Adrenal gland (tissue), 19 donors: ENCODE measurements at places on chromosomes 1 and 21.

DNA sequence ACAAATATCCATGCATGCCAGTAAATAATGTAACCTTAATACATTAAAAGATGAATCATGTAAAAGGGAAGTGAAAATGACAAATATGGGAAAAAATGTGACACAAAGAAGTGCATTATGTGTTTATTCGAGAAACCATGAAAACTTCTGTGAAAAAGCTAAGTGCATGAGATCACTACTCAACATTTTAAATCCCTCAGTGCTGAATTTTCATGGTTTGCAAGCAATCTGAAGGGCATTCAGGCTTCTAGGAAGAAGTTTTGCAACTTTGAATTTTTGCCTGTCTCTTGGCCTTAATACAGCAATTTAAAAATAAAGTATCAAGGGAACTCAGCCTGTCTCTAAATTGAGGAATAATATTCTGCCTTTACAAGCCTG, 78.2 kb downstream of the MAP3K7CL start:
- DNase-seq: no peak

DNA sequence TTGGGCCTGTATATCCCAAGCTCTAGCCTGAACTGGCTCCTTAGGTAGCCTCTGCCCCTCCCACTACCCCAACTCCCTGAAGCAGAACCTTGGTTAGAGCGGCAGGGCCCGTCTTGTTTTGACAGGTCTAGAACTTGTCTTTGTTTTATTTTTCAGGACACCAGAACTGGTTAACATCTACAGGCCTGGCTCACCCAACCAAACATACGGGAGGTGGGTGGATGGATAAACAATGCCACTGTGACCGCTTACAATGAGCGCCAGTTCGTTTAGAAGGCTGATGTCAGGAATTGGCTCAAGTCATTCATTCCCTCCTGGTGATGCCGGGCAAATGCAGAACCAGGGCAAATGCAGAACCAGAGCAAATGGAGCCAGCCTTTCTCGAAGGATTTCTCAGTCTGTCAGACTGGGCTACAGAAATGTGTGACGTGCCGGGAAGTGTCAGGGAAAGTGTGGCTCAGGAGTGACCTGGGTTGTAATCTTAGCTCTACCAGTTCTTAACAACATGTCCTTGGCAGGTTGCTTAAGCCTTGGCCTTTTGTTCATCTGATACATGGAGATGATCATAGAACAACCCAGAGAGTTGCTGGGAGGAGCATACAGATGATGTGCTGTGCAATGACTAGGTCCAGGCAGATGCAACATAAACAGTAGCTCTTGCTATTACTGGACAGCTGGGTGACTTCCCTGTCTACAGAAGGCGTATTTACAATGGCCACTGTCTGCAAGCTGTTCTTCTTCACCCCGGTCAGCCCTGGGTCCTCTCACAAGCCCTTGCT, 30.5 kb upstream of the BTG2 start:
- DNase-seq: no peak

DNA sequence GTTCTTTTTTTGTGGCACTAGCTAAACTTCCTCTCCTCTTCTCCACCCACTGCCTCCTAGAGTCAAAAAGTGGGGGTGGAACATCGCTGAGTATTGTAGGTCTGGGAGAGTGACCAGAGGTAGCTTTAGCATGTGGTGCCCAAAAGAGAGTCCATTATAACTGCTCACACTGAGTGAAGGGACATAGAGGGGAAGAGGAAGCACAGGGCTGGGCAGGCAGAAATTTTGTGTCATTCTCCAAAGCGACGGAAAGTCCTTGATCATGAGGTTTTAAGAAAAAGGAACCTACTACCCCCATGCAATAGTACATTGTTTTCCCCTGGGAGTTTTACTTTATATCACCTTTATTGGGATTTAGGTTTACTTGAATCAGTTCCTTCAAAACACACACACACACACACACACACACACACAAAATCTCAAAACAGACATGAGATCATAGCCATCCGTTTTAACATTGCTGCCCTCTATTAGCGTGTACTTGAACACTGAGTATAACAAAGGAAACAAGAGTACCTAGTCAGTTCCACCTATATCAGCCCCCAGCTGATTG, 4.1 kb downstream of the CD84 start:
- peak; percentile 56 for DNase-seq

DNA sequence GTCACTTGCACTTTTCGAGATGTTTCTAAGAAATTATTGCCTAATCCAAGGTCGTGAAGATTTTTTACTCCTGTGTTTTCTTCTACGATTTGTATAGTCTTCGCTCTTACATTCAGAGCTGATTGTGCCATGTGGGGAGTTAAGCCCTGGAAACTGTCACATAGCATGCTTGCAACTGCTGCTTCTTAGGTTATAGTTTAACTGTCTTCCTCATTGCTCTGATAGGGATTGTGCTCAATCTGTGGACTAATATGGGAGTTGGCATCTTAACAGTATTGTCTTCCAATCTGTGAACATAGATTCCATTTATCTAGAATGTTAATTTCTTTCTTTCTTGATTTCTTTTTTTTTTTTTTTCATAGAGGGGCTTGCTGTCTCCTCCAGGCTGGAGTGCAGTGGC, 34.8 kb upstream of the CAMTA1 start:
- DNase-seq: no peak

GRCh38 chr1:203128716-203129500, 1.4 kb downstream of the ADORA1 start:
- no peak for DNase-seq

GRCh38 chr1:154871374-154871773, 1.3 kb upstream of the KCNN3 start:
- DNase-seq: no peak

- no peak for DNase-seq
These were observed 262.1 kb downstream of the AKT3 start for GRCh38 chr1:243587823-243588560.

DNA sequence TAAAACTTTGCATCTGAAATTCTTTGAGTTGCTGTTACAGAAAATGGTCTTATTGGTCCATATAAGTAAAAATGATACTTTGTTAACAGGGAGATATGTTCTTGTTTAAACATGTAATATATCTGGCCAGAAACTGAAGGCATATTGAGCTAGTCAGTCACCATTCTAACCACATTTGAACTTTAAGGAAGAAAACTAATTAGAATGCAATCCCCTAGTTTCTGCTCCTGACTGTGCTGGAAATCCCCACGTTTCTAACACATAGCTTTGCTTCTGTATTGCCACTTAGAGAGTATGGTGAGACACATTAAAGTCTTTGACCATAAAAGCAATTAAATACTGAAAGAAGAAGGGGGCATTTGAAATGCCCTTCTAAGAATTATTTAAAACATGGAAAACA, 32.1 kb upstream of the HIVEP3 start:
- no peak for DNase-seq

DNA sequence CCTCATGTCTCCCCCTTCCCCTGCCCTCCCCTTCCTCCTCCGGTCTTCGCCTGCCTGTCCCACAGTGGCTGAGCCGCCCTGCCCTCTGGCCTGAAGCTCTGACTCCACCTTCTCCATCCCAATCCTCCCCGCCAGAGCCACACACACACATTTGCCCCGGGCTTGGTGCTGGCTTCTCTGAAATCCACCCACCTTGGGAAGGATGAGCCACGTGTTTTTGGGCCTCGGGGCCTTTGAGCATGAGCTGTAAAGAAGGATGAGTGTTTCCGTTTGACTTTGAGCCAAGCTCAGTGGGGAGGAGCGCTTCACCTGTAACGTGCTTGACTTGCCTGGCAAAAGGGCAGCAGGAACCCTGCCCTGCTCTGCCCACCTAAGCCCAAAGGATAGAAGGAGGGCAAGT, 295.1 kb downstream of the SIPA1L2 start:
- DNase-seq: no peak

DNA sequence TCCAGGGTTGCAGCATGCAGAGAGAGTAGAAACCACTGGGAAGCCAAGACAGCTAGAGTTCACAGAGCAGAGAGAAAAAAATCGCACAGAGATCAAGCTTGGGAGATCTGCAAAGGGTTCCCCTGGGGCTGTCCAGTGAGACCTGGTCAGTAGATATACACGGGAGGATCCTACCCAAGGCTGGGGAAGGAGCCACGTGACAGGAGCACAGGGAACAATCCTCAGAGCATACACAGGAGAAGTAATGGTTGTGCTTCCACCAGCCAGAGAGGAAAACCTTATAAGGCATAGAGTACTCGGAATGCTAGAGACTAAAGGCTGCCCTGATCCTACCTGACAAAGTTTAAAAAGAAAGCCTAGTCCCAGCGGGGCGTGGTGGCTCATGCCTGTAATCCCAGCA, 53.9 kb downstream of the GABPA start:
- DNase-seq: no peak

GRCh38 chr1:187262731-187263130, 434.0 kb downstream of the PLA2G4A start:
- no peak for DNase-seq

DNA sequence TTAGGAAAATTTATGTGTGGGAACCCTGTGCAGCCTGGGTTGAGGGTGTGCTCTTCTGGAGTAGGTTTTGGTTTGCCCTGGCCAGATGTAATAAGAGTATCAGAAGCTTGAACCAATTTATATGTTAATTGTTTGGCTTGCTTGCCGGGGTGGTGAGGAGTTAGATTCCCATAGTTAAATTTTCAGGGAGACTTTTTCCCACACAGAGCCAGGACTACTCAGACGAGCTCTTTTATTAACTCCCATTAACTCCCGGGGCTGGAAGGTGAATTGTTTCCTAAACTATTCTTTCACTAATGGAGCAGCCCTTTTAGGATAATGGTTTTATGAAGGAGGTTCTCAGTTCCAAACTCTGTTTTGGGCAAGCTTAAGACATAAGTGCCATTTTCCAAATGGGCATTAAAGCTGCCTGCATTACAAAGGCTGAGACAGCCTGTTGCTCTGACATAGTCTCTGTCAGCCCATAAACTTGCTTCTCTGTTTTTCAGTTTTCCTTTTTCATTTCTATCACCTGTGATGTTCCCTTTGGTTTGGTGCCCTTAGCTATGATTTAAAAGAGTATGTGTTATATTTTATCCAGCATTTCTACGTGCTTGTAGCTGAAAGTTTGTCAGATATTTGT, 18.0 kb upstream of the RAB3GAP2 start:
- DNase-seq: no peak

- peak; percentile 21 for DNase-seq
These were observed 145.8 kb downstream of the PATJ start for GRCh38 chr1:61887931-61888564.

GRCh38 chr1:248818505-248819374, 7.0 kb downstream of the SH3BP5L start:
- peak; percentile 48 for DNase-seq

- DNase-seq: peak; percentile 70
These were observed 16.7 kb downstream of the PKP1 start for GRCh38 chr1:201299968-201300367.

DNA sequence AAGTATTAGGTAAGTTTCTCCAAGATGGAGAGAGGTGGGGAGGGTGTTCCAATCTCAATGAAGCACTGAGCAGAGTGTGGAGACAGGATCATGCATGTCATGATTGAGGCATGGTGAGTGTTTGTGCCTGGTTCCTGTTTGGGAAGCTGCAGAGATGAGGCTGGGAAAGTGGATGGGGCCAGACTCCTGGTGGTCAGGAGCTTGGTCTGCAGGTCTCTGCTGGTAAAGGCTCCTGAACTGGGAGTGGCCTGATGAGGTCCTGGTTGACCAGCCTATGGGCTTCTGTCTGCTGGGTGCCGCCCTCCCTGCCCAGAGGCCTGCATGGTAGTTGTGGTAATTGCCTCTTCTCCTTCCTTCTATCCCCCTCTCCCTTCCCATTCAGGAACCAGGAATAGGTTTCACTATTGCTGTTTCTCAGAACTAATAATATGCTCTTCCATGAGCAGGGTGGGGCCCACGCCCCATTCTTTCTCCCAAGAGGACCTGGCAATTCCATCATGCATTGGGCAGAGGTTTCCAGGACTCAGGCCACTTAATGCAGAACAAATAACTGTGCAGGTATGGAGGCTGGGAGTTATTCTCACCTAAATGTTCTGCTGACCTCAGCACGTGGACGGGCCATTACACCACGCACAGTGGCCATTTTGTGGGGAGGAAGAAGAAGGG, 24.5 kb downstream of the PROK1 start:
- no peak for DNase-seq

DNA sequence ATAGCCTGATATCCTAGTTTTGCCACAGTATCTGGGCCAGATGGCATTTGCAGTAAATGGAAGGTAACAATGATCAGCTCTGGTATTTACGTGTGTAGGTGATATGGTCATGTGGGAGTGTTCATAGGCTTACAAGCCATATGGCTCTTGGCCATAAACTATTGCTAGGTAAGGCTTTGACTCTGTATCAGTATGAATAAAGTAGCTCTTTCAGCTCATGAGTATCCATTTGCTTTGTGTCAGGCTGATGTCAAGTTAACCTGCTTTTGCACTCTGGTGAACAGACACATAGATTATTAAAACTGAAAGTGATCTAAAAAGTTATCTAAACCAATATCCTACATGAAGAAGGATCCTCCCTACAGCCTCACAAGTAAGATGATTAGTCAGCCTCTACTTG, 69.0 kb downstream of the DDR2 start:
- no peak for DNase-seq

DNA sequence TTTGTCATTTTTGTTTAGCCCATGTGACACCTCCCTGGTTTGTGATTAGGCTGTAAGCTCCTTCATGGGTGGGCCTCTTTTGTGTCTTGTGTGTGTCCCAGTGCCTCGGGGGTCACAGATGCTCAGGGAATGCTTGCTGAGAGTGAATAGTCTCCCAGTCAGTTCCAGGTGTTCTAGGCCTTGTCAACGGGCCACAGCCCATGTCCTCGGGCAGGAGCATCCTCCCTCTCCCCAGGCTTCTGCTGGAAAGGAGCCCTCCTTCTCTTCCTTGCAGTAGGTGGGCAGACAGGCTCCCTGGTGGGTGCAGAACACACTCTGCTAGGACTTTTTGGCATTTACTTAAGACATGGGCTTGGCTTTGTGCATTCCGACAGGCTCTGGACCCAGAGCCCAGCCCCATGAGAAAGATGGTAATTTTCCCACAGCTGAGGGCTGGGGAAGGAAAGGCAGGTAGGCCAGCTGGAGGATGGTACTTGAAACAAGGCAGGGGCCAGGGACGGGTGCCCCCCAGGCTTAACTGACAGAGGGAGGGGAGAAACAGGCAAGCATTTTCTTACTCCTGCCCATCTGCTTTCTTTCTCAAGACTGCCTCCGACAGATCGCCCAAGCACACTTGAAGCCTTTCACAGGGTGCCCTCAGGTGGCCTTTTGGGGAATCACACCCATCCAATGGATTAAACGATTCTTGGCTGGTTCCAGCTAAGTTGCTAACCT, 7.1 kb upstream of the CPLANE2 start:
- peak; percentile 88 for DNase-seq

DNA sequence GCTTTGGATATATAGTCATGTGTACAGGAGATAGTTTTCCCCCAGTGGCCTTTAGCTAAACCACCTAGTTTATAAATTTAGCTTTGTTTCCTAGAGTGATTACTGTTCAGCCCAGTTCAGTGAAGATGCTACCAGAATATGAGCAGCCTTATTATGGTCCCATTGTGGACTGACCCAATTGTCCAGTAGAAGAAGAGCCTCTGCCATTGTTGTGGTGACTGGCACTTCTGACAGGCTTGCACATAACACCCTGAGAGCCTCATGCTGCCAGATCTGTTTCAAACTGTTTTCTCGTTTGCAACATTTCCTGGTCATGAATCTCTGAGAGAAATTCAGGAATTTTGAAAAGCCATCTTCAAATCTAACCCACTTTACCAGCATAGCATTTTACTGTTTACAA, 20.6 kb downstream of the KPNA6 start:
- no peak for DNase-seq
